Activated CD4-positive, alpha-beta T cell treated with anti-CD3 and anti-CD28 coated beads for 36 hours (primary cell): ENCODE measurements at places on chromosomes 11 and 22. TPM values are rescaled to one million over a fixed set of nuclear protein-coding genes. Genes with fewer than 3 reads are reported as not detected.

DNA sequence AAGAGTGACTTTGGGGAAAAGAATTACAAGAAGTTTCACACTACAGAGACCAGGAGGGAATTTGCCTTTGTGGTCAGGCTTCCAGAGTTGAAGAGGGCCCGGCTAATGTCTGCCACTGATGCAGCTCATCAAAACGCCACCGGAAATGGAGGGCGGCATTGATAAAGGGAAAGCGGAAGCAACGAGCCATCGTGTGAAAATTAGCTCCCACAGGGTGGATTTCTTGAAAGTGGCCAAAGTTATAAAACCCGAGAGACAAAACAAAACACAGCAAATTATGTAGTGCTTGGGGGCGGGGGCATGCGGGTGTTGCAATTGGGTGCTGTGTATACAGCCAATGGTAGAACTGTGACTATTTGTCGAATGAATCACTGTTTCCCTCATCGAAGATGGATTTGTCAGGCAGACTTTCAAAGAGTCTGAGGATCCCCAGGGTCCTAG, 113.0 kb downstream of the ADAMTS15 start:
- peaks cover 9% of the 10 kb centered on the region for H3K27me3 ChIP-seq
- no peak overlapping the region for H3K27ac ChIP-seq
- no peak for DNase-seq
- no peak overlapping the region for H3K4me3 ChIP-seq

DNA sequence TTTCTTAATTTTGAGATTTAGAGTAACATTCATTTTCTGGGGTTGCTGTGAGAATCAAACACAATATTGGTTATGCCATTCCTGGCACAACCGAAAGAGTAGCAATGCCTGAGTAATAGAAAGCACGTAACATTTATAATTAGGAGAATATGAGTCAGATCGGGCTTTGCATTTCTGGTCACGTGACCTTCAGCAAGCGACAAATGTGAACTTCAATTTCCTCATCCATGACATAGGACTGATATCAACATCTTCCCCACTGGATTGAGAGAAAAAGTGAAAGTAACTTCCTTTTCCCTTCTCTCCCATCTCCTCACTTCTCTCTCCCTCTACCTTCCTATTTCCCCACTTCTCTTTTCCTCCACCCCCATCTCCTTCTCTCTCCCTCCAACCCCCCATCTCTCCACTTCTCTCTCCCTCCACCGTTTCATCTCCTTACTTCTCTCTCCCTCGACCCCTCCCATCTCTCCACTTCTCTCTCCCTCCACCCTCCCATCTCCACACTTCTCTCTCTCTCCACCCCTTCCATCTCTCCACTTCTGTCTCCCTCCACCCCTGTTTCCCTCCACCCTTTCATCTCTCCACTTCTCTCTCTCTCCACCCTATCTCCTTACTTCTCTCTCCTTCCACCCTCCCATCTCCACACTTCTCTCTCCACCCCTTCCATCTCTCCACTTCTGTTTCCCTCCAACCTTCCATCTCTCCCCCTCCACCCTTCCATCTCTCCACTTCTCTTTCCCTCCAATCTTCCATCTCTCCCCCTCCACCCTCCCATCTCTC, 33.5 kb upstream of the CAT start:
- no peaks in the 10 kb centered on the region for H3K36me3 ChIP-seq
- H3K27me3 ChIP-seq, result peaks cover 17% of the 10 kb centered on the region
- peak overlapping the region; percentile 33 for H3K27ac ChIP-seq
- peaks cover 17% of the 10 kb centered on the region for H3K4me1 ChIP-seq
- peak; percentile 7 for DNase-seq
- no peak overlapping the region for H3K4me3 ChIP-seq

DNA sequence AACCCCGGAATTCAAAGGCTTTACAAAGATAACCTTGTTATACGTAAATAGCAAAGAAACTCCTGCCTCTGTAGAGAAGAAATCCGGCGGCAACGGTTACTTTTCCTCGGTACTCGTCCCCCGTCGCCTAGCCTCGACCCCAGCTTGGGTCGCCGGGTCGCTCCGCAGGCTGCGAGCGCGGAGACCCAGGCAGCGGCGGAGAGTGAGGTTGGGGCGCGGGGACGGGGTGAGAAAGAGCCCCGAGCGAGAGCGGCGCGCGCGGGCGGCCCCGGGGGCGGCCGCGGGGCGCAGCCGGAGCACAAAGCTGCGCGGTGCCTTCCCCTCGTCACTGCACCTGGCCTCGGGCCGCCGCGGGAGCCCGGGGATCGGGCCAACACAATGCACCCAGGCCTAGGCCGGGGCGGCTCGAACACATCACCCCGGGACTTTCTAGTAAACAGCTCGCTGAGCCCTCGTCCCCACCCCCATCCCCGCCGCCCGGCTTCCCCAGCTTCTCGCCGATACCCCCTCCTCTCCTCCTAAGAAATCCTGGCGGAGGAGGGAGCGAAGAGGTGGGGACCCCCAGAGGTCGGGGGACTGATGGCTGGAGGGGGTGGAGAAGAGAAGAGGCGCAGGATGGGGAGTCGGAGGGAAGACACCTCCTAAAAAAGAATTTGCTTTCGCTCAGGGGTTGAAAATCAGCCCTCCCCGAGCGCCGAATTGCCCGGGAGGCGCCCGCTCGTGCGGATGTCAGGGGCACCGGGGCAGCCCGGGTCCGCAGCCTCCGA, 845 bp downstream of the MPPED2 start:
- peak; percentile 47 for DNase-seq
- H3K36me3 ChIP-seq, result peaks cover 2% of the 10 kb centered on the region
- peaks cover 9% of the 10 kb centered on the region for H3K4me1 ChIP-seq
- H3K4me3 ChIP-seq, result peak overlapping the region; percentile 36

GRCh38 chr22:37990301-37990700, 5.9 kb upstream of the SOX10 start:
- H3K4me3 ChIP-seq, result no peak overlapping the region
- no peak for DNase-seq
- H3K4me1 ChIP-seq, result no peaks in the 10 kb centered on the region
- H3K36me3 ChIP-seq, result no peaks in the 10 kb centered on the region
- H3K27ac ChIP-seq, result no peak overlapping the region

GRCh38 chr11:36268337-36268985, 20.8 kb downstream of the COMMD9 start:
- no peak for DNase-seq
- peaks cover 20% of the 10 kb centered on the region for H3K36me3 ChIP-seq
- H3K4me1 ChIP-seq, result no peaks in the 10 kb centered on the region
- H3K27ac ChIP-seq, result no peak overlapping the region
- H3K4me3 ChIP-seq, result no peak overlapping the region

GRCh38 chr11:87180742-87181141, 143.0 kb downstream of the TMEM135 start:
- H3K27me3 ChIP-seq, result no peaks in the 10 kb centered on the region
- no peaks in the 10 kb centered on the region for H3K4me1 ChIP-seq
- DNase-seq, result no peak
- no peak overlapping the region for H3K27ac ChIP-seq

DNA sequence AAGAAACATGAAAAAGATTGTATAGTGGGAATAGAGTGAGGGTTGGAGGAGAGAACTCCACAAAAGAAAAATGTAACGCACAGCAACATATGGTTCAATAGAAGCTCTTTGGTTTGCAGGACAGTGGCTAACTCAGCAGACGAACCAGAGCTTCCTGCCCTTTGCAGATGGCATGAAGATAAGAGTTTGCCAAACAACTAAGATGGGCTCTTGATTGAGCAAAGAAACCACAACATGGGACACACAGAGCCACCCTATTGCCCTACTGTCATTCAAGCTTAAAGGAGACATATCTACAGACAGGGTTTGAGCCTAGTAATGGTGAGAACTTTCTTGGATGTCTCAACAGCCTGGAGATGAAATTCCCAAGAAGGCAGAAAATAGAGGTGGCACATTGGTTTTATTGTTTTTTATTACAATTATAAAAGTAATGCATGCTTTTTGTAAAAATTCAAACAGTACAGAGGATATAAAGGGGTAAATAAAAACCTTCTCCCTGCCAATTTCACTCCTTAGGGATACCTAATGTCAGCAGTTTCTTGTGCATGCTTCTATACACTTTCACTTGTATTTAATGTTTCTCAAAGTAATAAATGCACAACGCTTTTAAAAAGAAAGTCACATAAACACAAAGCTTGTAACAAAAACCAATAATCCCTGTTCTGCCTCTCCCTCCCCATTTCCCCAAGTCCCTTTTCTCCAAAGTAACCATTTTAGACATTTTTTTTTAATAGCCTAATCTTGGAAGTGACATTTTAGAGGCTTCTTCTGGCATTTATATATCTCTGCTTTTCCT, 63.7 kb downstream of the COPB1 start:
- no peaks in the 10 kb centered on the region for H3K27me3 ChIP-seq
- no peak overlapping the region for H3K27ac ChIP-seq
- no peak overlapping the region for H3K4me3 ChIP-seq
- peaks cover 5% of the 10 kb centered on the region for H3K36me3 ChIP-seq
- DNase-seq, result no peak
- H3K4me1 ChIP-seq, result peaks cover 16% of the 10 kb centered on the region

DNA sequence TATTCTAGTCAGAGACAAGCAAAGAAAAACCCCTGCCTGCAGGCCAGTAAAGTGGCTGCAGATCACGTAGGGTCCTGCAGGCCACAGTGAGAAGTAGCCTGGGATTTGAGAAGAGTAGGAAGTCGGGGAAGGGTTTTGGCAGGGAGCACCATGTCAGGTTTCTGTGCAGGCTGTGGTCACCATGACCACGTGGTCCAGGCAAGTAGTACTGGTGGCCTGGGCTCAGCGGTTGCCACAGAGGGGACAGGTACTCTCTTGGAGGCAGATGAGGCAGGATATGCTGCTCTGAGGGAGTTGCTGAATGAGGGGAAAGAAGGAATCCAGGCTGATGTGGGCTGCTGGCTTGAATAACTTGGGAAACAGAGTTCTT, 46.5 kb downstream of the PISD start:
- no peaks in the 10 kb centered on the region for H3K27me3 ChIP-seq
- peaks cover 46% of the 10 kb centered on the region for H3K36me3 ChIP-seq
- H3K27ac ChIP-seq, result peak overlapping the region; percentile 86

DNA sequence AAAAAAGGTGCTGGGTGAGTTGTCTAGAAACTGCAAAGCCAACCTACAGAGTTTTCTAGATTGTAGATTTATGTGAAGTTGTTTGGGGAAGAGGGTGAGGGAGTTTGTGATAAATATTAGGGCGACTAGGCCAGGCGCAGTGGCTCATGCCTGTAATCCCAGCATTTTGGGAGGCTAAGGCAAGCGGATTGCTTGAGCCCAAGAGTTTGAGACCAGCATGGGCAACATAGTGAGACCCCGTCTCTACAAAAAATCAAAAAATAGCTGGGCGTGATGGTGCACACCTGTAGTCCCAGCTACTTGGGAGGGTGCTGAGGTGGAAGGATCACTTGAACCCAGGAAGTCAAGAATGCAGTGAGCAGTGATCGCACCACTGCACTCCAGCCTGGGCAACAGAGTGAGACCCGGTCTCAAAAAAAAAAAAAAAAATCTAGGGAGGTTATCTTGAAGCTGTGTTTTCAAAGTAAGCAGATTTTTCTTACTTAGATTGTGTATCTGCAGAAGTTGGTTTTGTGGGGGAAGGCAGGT, 844 bp downstream of the APOL6 start:
- H3K27ac ChIP-seq, result peak overlapping the region; percentile 100
- H3K27me3 ChIP-seq, result no peaks in the 10 kb centered on the region
- H3K4me1 ChIP-seq, result peaks cover 43% of the 10 kb centered on the region
- no peak for DNase-seq

GRCh38 chr11:8342821-8343681, 79.4 kb upstream of the LMO1 start:
- H3K36me3 ChIP-seq, result no peaks in the 10 kb centered on the region
- H3K4me1 ChIP-seq, result peaks cover 9% of the 10 kb centered on the region
- no peak overlapping the region for H3K4me3 ChIP-seq
- H3K27ac ChIP-seq, result no peak overlapping the region
- H3K27me3 ChIP-seq, result no peaks in the 10 kb centered on the region
- peak; percentile 47 for DNase-seq

- H3K36me3 ChIP-seq, result no peaks in the 10 kb centered on the region
- H3K27me3 ChIP-seq, result no peaks in the 10 kb centered on the region
- peaks cover 36% of the 10 kb centered on the region for H3K4me1 ChIP-seq
- H3K27ac ChIP-seq, result peak overlapping the region; percentile 19
- peak; percentile 46 for DNase-seq
- no peak overlapping the region for H3K4me3 ChIP-seq
Measured at GRCh38 chr11:35337136-35337913, 82.0 kb downstream of the SLC1A2 start.

DNA sequence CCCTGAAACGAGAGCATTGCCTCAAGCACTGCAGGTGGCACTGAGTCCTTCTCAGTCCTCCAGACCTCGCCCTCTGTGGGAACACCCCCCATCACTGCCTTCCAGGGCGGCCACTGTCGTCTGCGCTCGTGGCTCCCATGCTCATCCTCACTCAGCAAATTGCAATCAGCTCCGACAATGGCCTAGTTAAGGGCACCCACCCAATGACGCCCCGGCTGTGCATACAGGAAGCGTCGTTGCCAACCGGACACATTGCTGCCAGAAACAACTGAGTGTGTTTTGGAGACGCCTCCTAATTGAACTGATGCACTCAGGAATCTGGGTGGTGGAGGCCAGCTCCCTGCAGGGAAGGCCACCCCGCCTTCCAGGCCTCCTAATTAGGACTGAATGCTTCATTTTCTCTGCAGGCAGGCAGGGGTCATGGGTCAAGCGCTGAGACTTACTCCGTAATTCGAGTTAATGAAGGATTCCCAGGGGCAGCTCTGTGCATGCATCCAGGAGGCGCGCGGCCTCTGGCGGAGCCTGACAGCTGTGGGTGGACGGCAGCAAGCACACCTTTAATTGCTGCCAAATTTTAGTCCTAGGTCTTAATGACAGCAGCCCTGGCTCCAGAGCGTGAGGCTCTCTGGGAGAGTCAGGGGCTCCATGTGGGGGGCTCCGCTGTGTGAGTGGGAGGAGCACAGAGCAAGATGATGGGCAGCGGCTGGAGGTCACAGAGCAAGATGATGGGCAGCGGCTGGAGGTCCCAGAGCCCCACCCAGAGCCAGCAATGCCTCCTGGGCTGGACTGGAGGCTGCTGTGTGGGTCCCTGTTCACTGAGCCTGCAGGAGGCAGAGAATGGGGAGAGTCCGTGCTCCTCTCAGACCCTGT, 199.0 kb downstream of the BRD1 start:
- H3K27me3 ChIP-seq, result no peaks in the 10 kb centered on the region
- no peak overlapping the region for H3K27ac ChIP-seq
- no peaks in the 10 kb centered on the region for H3K4me1 ChIP-seq
- DNase-seq, result no peak
- H3K36me3 ChIP-seq, result peaks cover 3% of the 10 kb centered on the region

DNA sequence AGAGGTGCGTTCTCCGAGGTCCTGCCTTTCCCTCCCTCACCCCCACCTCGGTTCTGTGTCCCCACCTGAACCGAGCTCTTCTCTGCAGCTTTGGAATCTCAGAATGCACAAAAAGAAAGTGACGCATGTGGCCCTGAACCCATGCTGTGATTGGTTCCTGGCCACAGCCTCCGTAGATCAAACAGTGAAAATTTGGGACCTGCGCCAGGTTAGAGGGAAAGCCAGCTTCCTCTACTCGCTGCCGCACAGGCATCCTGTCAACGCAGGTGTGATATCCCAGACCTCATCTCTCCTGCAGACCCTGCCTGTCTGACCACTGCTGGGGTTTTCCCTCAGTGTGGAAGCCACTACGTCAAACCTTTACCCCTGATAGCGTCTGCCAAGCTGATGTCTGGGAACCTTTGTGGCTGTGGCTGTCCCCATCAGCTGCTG, 13.9 kb downstream of the ACP2 start:
- H3K27ac ChIP-seq, result peak overlapping the region; percentile 81
- DNase-seq, result peak; percentile 62
- peaks cover 55% of the 10 kb centered on the region for H3K36me3 ChIP-seq
- H3K4me1 ChIP-seq, result peaks cover 28% of the 10 kb centered on the region
- H3K4me3 ChIP-seq, result peak overlapping the region; percentile 25
- no peaks in the 10 kb centered on the region for H3K27me3 ChIP-seq

Gene C11orf58
- 142 TPM for total RNA-seq

Gene NLRP14
- total RNA-seq, result 0.11 TPM

Gene DEFB131B
- not detected for total RNA-seq

Gene NUP98
- total RNA-seq, result 96.0 TPM
